ENCODE measurements at places on chromosomes 6 and 20.
A peak's percentile ranks its signal among the peaks of the same experiment; 100 is the strongest.

DNA sequence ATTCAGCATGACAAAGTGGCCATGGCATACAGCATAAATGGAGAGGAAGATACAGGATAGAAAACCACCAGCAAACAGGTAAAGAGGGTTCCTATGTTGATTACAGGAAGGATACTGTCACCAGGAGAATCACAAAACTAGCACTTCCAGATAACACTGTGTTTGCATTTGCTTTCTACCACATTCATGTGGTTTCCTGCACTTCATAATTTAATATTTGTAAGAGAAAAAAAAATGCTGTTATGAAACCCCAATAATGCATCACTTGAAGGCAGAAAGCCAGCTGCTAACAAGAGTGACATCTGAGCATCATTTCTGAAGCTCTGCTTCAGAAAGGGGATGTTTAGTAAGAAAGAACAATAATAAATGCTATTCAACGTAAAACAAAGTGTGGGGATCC lies 106.6 kb downstream of the ATXN1 start:
- DNase-seq, result no peak

DNA sequence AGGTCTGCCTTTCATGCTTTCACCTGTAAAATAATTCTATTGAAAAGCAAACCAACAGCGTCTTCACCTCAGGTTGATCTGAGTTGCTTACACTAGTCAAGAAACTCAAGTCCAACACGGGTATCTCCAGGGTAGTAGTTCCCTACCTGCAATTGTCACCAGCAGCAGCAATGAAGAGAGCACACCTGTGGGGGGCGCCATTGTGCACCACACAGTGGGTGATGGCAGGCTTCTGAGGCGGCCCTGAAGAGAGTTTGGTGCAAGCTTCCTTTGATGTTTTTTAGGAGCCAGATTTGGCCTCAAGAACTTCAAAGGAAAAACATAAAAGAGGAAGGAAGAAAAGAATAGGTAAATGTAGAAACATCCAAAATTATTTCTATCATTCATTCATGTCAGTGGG lies 45.1 kb downstream of the KIAA0319 start:
- no peak for DNase-seq

DNA sequence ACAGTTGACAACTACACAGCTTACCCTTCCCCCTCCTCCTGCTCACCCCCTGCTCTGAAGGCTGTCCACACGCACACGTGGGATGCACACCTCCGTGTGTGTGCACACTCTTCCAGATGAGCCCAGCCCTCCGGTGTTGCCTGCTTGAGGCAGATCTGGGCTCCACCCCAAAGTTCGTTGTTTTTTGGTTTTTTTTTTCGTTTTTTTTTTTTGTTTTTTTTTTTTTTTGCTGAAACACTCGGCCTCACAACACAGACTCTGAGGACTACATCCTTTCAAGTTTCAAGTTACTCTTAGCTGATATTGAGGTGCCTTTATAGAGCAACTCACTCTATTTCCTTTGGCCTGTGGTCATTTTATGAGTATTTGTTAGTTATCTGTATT lies 88.2 kb downstream of the RREB1 start:
- DNase-seq, result no peak

GRCh38 chr20:24977797-24978196 lies 14.8 kb downstream of the APMAP start:
- no peak for DNase-seq

- DNase-seq, result no peak
Measured at GRCh38 chr20:19435316-19435715, 222.9 kb downstream of the SLC24A3 start.

DNA sequence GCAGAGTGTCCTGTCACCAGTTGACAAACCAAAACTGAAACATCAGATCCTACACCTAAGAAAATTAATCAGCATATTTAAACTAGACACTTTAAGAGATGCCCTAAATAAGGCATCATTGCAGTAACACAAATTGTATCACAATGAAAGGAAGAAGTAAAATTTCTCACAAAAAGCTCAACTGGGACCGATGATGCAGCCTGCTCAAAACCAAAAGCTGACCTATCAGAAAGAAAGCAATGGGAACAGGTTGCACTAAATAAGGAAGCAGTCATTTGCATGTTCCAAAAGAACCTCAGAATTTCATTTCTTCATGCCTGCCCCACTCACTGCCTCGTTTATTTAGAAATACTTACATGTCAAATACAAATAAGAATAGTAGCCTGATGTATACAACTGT lies 12.1 kb downstream of the HIVEP2 start:
- DNase-seq, result no peak

GRCh38 chr6:125794342-125795137 lies 3.8 kb downstream of the NCOA7 start:
- no peak for DNase-seq

GRCh38 chr6:44001318-44002066 lies 125.8 kb downstream of the MRPL14 start:
- no peak for DNase-seq

DNA sequence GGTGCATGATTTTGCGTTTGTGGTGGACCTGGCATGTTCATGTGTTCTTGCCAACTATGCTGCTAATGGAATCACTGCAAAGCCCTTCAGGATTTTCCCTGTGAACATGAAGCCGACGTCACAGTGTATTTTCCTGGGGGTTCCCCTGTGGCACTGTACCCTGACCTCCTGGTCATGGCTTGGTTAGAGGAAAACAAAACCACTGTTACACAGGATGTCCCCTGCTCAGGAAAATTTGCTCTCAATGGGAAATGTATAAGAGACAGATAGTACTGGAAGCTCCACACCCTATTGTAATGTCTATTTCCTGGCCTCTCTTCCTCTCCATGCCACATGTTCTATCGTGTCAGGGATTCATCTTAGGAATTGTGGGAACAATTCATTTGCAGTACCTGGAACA lies 19.7 kb downstream of the TSHZ2 start:
- no peak for DNase-seq

DNA sequence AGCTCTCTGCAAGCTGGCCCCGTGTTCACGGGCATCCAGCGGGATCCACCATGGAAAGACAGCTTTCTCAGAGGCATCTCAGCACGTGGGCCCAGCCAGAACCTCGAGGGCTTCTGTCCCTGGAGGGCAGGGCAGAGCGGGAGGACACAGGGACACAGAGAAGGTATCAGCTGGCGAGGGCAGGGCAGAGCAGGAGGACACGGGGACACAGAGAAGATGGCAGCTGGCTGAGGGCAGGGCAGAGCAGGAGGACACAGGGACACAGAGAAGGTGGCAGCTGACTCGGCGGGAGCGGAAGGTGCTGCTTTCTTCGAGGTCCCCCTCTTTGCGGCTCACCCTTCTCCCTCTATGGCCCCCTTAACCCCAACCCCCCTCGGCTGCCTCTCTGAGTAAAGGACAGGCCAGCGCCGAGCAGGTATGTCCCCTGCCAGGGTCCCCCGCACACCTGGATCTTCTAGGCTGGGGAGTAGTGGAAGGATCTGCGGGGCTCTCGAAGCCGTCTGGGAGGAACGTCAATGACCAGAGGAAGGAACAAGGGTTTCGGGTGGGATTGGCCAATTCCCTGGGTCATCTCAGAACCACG lies 28.9 kb upstream of the BHLHE23 start:
- no peak for DNase-seq

- no peak for DNase-seq
Measured at GRCh38 chr6:142271476-142271875, 30.3 kb upstream of the ADGRG6 start.

DNA sequence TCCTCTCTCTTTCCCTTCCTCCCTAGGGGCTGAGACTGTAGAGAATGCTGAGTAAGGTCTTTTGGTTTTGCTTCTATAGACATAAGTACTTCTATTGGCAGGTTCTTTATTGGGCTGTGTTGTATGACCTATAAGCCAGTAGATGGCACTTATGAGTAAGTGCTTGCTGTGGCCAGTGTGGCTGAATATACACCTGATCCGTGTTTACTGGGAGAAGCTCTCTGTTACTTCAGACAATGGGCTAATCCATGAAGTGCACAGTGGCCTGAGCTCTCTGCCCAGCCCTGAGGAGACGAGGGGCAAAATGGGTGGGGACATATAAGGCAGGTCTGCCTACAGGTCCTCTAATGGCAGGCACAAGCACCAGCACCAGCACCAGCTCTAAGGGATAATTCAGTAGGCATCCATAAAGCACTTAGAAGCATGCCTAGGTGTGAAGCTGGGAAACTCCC lies 610.3 kb downstream of the RNF144B start:
- DNase-seq, result peak; percentile 26

DNA sequence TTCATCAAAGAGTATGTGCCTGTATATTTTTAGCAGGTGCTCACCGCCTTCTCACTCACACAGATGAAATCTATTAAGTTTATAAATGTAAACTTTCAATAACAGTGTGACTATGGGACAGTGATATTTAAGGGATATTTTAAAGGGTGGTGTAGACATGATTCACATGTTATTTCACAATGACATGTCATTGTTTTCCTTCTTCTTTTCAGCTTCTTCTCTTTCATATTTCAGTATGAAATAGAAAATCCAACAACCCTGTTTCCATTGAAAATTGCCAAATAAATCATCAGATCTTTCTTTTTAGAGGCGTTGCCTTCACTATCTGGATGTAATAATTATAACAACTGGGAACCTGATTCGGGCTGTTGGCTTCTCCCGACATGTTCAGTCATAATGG lies 54.8 kb downstream of the PFDN4 start:
- no peak for DNase-seq

DNA sequence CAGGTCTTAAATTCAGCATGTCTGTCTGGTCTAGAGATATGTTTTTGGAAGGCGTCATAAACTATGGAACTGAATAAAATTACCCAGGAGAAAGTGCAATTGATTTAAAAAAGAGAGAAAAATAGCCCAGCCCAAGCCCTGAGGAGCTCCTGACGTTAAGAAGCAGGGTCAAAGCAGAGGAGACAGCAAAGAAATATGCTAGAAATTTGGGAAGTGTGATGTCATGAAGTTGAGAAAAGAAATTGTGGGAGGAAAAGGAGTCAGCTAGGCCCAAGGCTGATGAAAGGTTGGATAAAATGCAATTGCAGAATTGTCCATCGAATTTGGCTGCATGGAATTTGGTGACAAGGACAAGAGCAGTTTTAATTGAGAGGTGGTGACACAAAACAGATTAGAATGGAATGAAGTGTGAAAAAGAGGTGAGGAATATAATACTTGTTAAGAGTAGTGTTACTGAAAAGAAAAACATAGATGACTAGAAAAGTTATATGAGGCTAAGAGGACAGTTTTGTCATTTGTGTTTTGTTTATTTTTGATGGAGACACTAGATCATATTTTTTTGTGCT lies 381.6 kb downstream of the LAMA2 start:
- DNase-seq, result no peak

GRCh38 chr20:54351371-54352136 lies 123.8 kb upstream of the DOK5 start:
- no peak for DNase-seq

DNA sequence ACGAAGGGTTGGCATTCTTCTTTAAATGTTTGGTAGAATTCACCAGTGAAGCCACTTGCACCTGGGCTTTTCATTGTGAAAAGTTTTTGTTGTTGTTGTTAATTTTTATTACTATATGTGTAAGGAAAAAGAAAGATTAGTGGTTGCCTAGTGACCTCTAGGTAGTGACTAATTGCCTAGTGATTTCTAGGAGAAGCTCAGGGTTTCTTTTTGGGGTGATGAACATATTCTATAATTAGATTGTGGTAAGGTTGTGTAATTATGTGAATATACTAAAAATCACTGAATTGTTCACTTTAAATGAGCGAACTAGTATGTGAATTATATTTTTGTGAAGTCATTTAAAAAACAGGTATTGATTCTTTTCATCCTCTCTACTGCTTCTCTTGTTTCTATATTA lies 123.8 kb upstream of the TMEM170B start:
- DNase-seq, result peak; percentile 19

GRCh38 chr20:56765172-56766073 lies 136.3 kb downstream of the TFAP2C start:
- no peak for DNase-seq

- DNase-seq, result no peak
Measured at GRCh38 chr20:16054985-16055384, 518.3 kb downstream of the KIF16B start.

DNA sequence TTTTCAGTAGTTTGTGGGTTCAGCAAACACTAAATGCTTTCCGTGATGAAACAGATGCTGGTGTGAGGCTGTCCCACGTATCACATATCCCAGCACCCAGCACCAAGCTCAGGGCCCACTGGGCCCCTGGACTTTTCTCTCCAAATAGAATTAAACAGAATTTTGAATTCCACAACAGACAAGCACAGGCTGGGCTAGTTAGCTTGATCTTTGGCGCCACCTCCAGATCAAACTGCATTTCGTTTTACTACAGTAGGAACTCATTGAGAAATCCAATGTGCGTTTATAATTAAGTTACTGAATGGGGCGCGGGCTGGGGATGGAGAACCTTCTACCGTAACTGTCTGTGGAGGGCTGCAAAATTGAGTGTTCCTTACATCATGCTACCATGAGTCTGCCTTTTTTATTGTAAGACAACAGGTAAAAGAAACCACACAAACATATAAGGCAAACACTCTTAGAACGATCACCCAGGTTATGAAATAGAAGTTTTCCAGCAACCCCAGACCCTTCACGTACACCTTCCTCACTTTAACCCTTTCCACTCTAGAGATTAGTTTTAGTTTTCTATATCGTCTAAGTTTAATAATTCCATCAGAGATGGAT lies 107.8 kb downstream of the ZFP64 start:
- peak; percentile 54 for DNase-seq

- no peak for DNase-seq
Measured at GRCh38 chr6:10000551-10000950, 414.3 kb downstream of the TFAP2A start.

DNA sequence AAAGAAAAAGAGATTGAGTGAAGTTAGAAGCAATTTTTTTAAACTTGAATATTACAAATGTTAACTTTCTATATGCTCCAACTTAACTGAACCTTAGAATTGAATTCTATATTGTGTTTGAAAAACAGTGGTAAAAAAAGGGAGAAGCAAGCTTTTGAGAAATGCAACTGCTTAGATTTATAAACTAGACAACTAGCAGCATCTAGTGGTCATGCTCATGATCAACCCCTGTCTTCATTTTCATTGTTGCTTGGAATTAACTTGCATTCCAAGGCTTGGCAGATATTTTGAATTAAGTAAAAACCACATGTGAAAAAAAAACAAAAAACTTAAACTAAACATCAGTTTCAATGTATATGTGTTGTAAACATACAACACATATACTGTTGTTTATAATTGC lies 113.1 kb downstream of the C6orf58 start:
- peak; percentile 3 for DNase-seq

DNA sequence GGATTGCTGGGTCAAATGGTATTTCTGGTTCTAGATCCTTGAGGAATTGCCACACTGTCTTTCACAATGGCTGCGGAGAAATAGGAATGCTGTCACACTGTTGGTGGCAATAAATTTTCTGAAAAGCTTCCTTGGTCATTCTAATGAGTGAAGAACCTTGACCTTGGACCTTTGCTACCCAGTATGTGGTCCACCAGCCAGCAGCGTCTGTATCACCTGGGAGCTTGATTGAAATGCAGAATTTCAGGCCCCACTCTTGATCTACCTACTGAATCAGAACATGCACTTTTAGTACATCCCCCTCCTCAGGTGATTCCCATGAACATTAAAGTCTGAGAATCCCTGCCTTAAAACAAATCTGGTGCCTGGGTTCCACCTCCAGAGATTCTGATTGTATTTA lies 27.5 kb upstream of the GLP1R start:
- DNase-seq, result no peak

GRCh38 chr6:13012977-13013680 lies 296.6 kb downstream of the PHACTR1 start:
- no peak for DNase-seq
